ENCODE measurements at places on chromosomes 16 and 17. TPM values are rescaled to one million over a fixed set of nuclear protein-coding genes. Genes with fewer than 3 reads are reported as not detected.

DNA sequence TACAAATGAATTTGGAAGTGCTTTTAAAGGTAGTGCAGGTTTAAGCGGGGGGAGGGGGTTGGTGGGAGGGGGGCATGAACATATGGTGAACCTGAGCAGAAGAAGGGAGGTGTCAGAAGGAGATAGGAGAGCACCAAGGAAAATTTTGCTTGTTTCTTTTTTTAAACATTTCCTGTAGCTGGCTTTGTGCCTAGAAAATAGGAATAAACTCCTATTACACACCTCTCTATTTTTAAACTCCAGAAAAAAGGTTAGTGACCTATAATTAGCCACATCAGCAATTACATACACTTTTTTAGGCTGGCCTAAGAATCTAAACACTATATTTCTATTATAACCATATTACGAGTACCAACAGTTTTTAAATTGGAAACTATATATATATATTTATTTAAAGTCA, 159.1 kb downstream of the SKAP1 start:
- H3K27ac ChIP-seq: no peak overlapping the region
- no peak overlapping the region for H3K4me3 ChIP-seq
- H3K4me1 ChIP-seq: peaks cover 8% of the 10 kb centered on the region
- H3K27me3 ChIP-seq: no peaks in the 10 kb centered on the region
- DNase-seq: no peak

NPIPB6 gene
- 2.0 TPM for total RNA-seq

SLC38A8 gene
- not detected for total RNA-seq

- no peak for DNase-seq
- peaks cover 19% of the 10 kb centered on the region for H3K36me3 ChIP-seq
- no peak overlapping the region for H3K4me3 ChIP-seq
- H3K27ac ChIP-seq: peak overlapping the region; percentile 25
- H3K4me1 ChIP-seq: peaks cover 9% of the 10 kb centered on the region
Measured at GRCh38 chr17:29575511-29576213, 7.2 kb downstream of the TP53I13 start.

DNA sequence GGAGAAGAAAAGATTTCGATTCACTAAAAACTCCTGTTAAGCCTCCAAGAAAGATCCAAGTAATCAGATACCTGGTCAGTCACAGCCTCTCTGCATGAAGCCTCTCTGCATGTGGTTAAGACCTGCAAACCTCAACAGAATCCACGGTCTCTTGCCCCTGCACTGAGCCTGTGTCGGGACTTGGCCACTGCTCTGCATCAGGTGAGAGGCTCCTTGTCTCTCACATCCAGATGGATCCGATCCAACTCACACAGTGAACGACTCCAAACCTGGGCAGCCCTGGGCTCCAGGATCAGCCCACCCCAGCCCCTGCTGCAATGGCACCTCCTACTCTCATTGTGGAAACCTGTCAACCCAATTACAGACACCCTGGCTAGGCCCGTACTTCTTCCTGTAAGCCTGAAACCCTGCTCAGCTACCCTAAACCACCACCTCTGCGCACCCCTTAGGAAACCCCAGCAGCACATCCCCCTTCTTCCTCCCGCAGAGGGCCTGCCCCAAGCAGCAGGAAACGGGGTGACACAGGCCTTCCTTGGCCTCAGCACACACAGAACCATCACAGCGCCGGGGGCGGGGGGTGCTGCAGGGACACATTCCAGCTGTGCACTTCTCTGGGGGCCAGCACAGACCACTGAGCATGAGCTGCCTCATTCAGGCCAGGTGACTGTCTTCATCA, 129.5 kb downstream of the ANKRD11 start:
- peak overlapping the region; percentile 69 for H3K4me3 ChIP-seq
- peaks cover 20% of the 10 kb centered on the region for H3K36me3 ChIP-seq
- H3K27ac ChIP-seq: peak overlapping the region; percentile 89
- H3K4me1 ChIP-seq: peaks cover 94% of the 10 kb centered on the region
- peak; percentile 95 for DNase-seq

DNA sequence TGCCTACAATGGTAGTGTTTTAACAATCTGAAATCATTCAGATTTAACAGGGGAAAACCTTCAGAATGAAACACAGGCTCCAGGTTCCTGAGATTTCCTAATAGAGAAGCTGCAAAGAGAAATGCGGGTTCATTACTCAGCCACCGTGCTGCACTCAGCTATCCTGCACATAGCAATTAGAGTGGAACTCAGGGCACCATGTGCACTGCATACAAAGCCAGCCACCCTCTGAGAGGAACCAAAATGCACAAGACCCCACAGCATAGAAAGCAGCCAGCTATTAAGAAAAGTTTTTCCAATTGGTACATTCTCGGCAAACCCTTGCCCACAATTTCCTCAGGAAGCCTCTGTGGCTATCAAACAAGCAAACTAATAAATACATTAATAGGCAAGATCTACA, 37.4 kb downstream of the TOM1L2 start:
- no peaks in the 10 kb centered on the region for H3K27me3 ChIP-seq
- peaks cover 25% of the 10 kb centered on the region for H3K4me1 ChIP-seq
- H3K36me3 ChIP-seq: no peaks in the 10 kb centered on the region
- no peak for DNase-seq
- no peak overlapping the region for H3K27ac ChIP-seq
- H3K4me3 ChIP-seq: no peak overlapping the region

- H3K36me3 ChIP-seq: no peaks in the 10 kb centered on the region
- peaks cover 3% of the 10 kb centered on the region for H3K4me1 ChIP-seq
- DNase-seq: no peak
- peaks cover 55% of the 10 kb centered on the region for H3K27me3 ChIP-seq
- no peak overlapping the region for H3K27ac ChIP-seq
Measured at GRCh38 chr17:83133302-83134121, 54.1 kb downstream of the METRNL start.

RBBP6 gene
- 60.4 TPM for total RNA-seq

DNA sequence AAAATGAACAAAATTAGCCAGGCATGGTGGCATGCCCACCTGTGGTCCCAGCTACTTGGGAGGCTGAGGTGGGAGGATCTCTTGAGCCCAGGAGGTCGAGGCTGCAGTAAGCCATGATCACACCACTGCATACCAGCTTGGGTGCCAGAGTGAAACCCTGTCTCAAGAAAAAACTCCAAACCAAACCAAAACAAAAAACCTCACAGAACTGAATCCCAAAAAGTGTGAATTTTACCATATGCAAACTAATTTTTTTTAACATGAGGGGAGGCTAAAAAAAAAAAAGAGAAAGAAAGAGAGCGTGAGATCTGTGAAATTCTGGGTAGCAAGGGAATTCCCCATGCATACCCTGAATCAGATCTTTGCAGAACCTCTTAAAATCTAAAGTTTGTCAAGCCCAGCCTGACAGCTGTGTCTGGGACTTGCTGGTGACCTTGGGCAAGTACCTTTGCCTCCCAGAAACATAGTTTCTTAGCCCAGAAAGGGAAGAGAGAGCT, 17.1 kb upstream of the CDH1 start:
- H3K4me1 ChIP-seq: peaks cover 6% of the 10 kb centered on the region
- no peaks in the 10 kb centered on the region for H3K36me3 ChIP-seq
- no peak for DNase-seq
- H3K27me3 ChIP-seq: no peaks in the 10 kb centered on the region
- H3K27ac ChIP-seq: no peak overlapping the region

GRCh38 chr16:88453217-88453531, at the start of gene ZFPM1:
TSS of gene ZFPM1 (plus strand) at chr16:88453280. CDS start at chr16:88453639, 359 bp downstream.
- no peaks in the 10 kb centered on the region for H3K27me3 ChIP-seq
- no peak for DNase-seq
- peak within 1 kb of the TSS; percentile 86 for H3K27ac ChIP-seq
- H3K4me1 ChIP-seq: peaks cover 25% of the 10 kb centered on the region
- no peaks in the 10 kb centered on the region for H3K36me3 ChIP-seq
- peak within 1 kb of the TSS; percentile 84 for H3K4me3 ChIP-seq

GRCh38 chr16:88928405-88929090, 48.5 kb downstream of the CBFA2T3 start:
- no peak for DNase-seq
- H3K27ac ChIP-seq: no peak overlapping the region
- H3K27me3 ChIP-seq: no peaks in the 10 kb centered on the region
- H3K36me3 ChIP-seq: no peaks in the 10 kb centered on the region

- no peaks in the 10 kb centered on the region for H3K36me3 ChIP-seq
- DNase-seq: no peak
- no peak overlapping the region for H3K27ac ChIP-seq
- peaks cover 4% of the 10 kb centered on the region for H3K27me3 ChIP-seq
Measured at GRCh38 chr17:56158915-56159825, 5.9 kb downstream of the ANKFN1 start.

- H3K27me3 ChIP-seq: no peaks in the 10 kb centered on the region
- H3K4me3 ChIP-seq: peak overlapping the region; percentile 98
- H3K4me1 ChIP-seq: peaks cover 30% of the 10 kb centered on the region
Measured at GRCh38 chr16:58628845-58629732, 537 bp downstream of the CNOT1 start.

GRCh38 chr16:4979736-4980660, 21.9 kb downstream of the SEC14L5 start:
- H3K27me3 ChIP-seq: peaks cover 10% of the 10 kb centered on the region
- H3K4me3 ChIP-seq: no peak overlapping the region
- peaks cover 2% of the 10 kb centered on the region for H3K36me3 ChIP-seq
- no peaks in the 10 kb centered on the region for H3K4me1 ChIP-seq
- DNase-seq: no peak

CDK3 gene
- total RNA-seq: 6.3 TPM

CCL3 gene
- total RNA-seq: 77.2 TPM

AXIN2 gene
- total RNA-seq: 0.61 TPM

SLC35G6 gene
- not detected for total RNA-seq

- no peaks in the 10 kb centered on the region for H3K27me3 ChIP-seq
- H3K4me3 ChIP-seq: no peak overlapping the region
- no peaks in the 10 kb centered on the region for H3K4me1 ChIP-seq
- H3K36me3 ChIP-seq: no peaks in the 10 kb centered on the region
- DNase-seq: no peak
- no peak overlapping the region for H3K27ac ChIP-seq
Measured at GRCh38 chr17:77312786-77313599, 172.2 kb downstream of the SEC14L1 start.

DNA sequence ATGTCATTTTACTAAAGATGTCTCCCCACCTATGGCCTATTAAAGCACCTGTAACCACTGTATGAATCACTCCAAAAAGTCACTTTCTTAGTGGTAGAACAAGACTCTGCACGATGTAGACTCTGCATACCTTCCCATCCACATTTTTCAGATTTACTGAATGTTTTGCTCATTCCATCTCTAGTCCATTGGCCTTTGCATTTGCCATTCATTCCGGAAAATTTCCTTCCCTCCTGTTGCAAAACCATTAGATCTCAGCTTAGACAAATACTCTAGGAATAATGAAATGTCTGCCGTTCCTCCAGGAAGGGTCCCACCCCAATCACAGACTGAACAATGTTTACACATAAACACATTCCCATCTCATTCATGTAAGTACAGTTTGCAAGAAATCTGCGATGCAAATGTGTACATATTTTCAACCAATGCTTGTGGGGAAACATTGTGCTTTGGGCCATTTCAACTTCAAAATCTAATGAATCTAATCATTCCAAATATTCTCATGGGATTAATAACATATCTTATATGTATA, 146.3 kb upstream of the XYLT1 start:
- peaks cover 7% of the 10 kb centered on the region for H3K27me3 ChIP-seq
- H3K4me3 ChIP-seq: no peak overlapping the region
- no peak for DNase-seq
- H3K4me1 ChIP-seq: no peaks in the 10 kb centered on the region

GRCh38 chr17:5770441-5771270, 186.3 kb upstream of the NLRP1 start:
- H3K4me1 ChIP-seq: peaks cover under 1% of the 10 kb centered on the region
- H3K36me3 ChIP-seq: no peaks in the 10 kb centered on the region
- no peak for DNase-seq
- no peak overlapping the region for H3K27ac ChIP-seq

GRCh38 chr17:9905902-9906301, 831 bp upstream of the RCVRN start:
- H3K36me3 ChIP-seq: no peaks in the 10 kb centered on the region
- H3K4me3 ChIP-seq: no peak overlapping the region
- DNase-seq: no peak
- H3K4me1 ChIP-seq: no peaks in the 10 kb centered on the region
- H3K27me3 ChIP-seq: peaks cover 4% of the 10 kb centered on the region

Measured in activated CD8-positive, alpha-beta memory T cell treated with anti-CD3 and anti-CD28 coated beads, Interleukin-2, amount 10 ng/mL, durations not matched to agents 7 days and 5 days (primary cell).